ENCODE measurements at places on chromosomes 13 and 19.

DNA sequence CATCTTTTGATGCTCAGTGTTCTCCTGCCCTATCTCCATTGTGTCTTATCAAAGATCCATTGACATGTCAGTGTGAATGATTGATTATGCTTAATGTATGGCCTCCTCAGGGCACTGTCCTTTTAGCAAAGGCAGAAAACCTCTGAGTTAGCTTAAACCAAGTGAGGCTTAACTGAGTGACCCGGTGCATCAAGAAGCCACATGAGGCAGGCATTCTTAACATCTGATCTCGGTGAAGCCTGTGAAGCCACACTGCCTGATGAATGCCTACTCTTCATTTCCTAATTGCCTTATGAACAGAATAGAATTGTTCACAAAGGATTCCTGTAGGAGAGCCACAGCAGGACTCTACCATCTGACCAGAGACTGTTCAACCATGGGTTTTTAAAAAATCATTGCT, 168.1 kb upstream of the SOX21 start:
- DNase-seq = no peak

GRCh38 chr19:46887240-46887782, 26.5 kb downstream of the ARHGAP35 start:
- DNase-seq = no peak

- DNase-seq = no peak
Measured at GRCh38 chr13:99617474-99618255, 116.4 kb downstream of the TM9SF2 start.

DNA sequence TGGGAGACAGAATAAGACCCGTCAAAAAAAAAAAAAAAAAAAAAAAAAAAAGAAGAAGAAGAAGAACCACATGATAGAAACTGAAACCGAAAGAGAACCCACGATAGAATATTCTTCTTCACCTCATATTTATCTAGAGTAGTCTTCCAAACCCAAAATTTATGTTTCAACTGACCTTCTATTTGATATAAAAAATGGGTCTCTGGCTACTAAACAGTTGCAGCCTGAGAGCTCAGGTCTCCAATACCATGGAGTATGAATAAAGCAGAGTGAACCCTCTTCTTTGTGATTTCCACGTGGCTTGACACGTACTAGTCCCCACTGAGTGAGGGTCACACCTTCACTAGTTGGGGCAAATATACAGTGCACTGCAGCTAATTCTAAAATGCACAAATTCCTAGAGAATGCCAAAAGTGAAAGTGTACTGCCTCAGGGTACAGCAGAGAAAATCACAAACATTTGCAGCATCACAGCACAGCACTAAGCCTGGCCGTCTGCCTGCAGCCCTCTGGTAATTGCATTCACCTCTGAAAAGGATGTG, 30.8 kb upstream of the RFC3 start:
- DNase-seq = no peak

DNA sequence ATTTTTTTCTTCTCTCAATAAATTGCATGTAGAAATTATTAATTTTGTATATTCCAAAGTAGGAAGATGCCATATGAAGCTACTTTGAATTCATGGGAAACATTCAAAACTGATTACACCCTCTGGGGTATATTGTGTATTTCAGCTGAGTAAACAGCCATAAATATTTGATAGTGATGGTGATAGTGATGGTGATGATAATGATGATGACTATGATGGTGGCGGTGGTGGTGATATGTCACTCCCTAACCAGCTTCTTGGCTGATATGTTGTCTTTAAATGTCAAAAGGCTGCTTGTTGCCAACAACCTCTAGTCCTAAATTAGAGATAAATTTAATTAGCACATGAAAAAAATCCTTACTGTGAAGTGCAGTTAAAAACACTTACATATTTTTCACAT, 102.0 kb downstream of the LRCH1 start:
- no peak for DNase-seq

DNA sequence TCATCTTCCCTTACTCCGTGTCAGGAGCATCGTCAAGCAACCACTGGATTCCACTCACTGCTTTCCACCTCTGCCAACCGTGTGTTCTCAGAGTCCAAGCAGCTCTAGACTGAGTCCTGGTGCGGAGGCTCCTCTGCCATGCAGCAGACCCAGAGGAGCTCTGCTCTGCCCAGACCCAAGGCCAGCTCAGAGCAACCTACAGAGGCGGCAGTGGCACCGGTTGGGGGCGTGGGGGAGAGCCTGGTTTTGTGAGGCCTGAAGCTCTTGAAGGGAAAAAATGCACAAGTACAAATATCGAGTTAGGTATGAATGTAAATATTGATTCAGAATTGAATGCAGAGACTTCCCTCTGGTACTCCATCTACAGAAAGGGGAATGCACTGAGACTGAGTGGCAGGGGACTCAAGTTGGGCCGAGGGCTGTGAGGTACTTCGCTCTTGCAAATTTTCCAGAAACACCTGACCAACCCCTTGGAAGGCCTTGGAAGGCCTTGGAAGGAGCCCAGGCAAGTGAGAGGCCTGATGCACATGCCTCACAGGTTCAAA, 46.7 kb downstream of the GJA3 start:
- DNase-seq = no peak

DNA sequence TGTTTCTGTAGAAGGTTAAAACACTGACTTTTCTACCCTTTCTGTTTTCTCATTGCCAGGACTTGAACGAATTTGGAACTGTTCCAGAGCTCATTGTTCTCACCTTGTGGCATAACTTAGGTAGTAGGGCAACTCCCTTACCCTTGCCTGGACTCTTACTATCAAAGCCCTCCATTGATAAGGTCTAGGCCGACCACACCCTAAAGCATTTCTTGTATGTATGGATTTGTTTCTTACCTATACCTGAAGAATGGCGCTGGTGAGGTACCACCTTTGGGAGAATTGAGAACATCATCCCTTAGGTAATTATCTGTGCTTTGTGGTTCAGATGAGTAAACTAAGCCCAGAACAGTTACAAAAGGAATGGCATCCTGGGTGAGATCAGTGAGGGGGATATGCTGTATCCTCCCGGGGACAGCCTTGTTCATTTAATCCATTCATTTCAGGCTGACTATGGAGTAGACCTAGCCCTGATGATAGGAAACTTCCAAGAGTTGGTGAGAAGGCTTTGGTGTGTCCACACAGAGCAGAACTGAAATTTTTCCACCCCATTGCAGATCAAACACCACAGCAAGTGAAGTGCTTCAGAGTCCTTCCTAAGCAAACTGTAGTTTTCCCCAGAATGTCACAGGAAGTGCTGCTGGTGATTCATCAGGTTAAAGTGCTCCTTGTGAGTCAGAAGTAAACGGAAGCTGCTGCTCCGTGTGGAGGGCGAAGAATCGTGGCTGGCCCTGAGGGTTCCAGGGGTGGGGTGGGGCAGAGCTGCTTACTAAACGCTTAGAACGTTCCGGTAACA, 113.0 kb downstream of the TEX26 start:
- DNase-seq = no peak

DNA sequence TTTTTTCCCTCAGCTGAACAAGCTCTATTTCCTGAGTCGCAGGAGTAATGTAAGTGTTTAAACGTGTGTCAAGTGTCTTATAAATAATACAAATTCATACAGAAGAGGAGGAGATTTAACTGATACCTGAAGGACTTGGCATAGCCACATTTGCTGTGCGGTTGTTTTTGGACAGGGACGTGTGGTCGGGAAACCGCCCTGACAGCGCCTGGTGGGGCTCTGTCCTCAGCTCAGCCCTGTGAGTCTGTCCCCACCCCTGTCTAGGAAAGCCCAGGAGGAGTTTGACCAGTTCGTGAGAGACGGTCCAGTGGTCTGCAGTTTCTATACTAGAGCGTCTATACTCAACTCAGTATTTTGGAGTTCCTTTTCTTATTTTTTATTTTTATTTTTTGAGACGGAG, 16.7 kb downstream of the ZIC2 start:
- peak; percentile 44 for DNase-seq

GRCh38 chr19:51159656-51160055, 17.6 kb downstream of the SIGLEC7 start:
- no peak for DNase-seq

DNA sequence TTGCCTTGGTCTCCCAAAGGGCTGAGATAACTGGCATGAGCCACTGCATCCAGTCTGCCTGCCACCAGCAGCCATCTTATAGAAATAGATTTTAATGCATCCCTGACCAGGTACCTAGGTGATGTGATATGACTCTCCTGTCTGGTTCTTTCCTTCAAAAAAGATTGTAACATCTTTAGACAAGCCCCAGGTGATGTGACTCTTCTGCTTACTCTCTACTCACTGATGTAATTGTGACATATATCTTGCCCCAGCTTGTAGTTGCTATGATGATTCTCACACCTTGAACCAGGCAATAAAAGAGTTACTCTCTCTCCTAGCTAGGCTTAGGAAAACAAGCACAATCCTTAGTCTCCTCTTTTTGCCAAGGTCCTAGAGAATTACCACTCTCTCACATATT, 30.6 kb upstream of the ZNF681 start:
- DNase-seq = no peak

DNA sequence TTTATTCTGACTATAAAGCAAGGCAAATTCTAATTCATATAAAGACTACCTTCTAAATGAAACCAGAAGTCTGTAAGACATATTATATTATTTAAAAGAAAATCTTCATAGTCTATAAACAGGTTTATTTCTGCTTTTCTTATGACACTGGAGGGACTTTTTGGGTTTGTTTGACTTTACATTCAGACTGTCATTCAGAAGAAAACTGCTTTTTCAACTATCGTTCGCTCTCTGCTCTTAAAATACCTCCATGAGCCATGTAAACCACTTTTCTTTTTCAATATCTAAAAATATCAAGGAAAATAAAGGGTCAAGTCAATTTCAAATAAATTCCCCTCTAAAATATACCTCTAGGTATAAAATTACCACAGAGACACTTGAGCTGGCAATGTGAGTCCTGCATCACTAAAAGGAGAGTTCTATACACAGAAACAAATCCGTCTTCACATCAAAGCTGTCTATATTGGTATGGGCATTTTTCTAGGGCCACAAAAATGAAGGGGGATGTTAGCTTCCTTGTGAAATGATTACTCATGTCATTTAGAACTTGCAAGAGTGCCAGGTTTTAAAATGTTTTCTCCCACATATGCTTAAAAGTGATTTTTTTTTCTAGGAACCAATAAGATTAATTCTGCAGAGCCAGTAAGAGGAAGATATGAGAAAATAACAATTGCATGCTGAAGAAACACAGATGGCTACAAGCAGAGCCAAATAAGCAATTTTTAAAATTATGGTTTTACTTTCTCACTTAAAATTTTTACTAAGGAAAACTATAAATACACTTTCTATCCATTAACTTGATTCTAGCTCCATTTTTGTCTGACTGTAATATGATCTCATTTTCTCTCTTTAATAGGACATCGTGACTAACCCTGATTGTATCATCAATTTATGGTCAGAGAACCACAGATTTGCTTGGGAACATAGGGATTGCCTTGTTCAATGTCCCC, 181.8 kb downstream of the TBC1D4 start:
- no peak for DNase-seq

DNA sequence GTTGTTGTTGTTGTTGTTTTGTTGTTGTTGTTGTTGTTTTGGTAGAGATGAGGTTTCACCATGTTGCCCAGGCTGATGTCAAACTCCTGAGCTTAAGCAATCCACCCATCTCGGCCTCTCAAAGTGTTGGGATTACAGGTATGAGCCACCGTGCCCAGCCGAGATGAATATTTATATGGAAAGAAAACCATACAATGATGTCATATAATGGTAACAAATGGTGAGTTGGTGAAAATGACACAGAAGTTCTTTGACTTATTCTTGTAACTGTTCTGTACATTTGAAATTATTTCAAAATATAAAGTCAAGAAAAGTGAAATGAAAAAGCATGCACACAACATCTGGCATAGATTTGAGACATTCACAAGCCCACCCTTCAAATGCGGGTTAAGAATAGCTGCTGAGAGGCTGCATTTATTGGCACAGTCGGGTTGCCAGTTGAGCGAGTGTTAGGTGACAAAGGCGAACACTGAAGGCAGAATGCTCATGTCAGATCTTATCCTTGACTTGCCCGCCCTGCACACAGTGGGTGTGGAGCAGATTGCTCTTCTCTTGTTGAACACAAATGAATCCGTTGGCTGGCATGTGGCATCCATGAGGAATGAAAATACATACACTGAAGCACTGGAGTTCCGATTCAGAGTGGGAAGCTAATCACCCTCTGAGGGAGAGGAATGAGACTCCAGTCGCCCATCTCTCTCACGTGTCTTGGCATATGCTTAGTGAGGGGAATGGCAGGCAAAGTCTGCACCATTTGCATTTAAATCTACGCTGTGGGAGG, 15.8 kb upstream of the UBE2S start:
- no peak for DNase-seq

- no peak for DNase-seq
Measured at GRCh38 chr13:40963927-40964326, 55.2 kb downstream of the ELF1 start.

- DNase-seq = no peak
Measured at GRCh38 chr13:105177265-105177900, 1358.1 kb downstream of the EFNB2 start.

GRCh38 chr19:40700083-40700482, 9.6 kb upstream of the NUMBL start:
- DNase-seq = no peak

- DNase-seq = peak; percentile 93
Measured at GRCh38 chr19:47280183-47280797, 5.6 kb downstream of the INAFM1 start.

GRCh38 chr19:2047076-2047448, 4.0 kb downstream of the MKNK2 start:
- DNase-seq = no peak

DNA sequence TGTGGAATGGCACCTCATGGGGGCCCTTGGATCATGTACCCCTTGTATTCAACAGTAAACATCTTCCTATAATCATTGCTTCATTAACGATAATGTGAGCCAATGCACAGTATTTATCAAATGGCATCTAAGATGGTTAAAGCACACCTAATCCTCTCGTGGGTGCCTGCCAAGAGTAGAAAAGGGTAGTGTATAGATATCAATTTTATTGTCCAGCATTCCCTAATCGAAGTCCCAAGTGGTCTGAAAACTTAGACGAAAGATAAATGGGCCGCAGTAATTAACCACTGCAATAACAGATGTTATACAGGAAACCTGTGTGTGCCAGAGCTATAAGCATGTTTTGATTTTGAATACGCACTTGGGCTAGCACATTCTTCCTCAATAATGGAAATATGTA, 667 bp upstream of the MBNL2 start:
- DNase-seq = no peak

DNA sequence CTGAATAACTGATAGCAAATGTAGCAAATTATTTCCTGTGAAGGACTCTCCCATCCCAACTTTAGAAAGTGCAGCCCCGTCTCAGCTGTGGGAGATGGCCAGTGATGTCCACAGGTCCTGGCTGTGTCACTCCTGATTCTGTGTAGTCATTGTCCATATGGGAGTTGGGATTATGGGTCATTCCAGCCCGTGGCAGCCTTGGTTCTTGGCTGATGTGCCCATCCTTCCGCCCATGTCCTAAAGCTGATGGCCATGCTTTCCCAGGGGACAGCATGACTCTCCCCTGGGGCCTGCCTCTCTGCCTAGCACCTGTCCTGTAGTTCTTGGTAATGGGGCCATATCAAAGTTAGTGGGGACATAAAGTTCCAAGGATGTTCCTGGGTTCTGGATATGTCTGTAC, 43.9 kb upstream of the C1QTNF9 start:
- DNase-seq = no peak

Measured in H1 (cell line).